NCI-H1417 (cell line): ENCODE measurements at places on chromosomes 11 and 22.

- no peak for DNase-seq
These were observed 50.5 kb downstream of the SCUBE1 start for GRCh38 chr22:43292630-43293018.

- no peak for DNase-seq
These were observed 16.8 kb downstream of the OR56B4 start for GRCh38 chr11:6124245-6124644.

DNA sequence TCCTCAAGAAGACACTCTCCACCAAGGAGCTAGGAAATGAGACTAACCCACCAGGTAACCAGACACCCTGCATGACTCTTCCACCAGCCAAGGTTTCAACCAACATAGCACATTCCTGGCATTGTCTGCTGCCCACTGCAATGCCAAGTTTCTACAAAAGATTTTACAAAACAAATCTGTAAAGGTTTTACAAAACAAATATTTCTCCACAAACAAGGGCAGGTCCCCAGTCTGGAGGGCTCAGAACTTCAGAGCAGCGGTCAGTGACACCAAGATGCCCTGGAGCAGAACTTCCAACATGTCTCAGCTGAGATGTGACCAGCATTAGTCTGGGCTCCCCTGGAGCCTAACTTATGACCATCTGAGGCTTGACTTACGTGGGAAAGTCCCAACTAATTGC, 14.0 kb downstream of the GALNT18 start:
- DNase-seq: no peak

DNA sequence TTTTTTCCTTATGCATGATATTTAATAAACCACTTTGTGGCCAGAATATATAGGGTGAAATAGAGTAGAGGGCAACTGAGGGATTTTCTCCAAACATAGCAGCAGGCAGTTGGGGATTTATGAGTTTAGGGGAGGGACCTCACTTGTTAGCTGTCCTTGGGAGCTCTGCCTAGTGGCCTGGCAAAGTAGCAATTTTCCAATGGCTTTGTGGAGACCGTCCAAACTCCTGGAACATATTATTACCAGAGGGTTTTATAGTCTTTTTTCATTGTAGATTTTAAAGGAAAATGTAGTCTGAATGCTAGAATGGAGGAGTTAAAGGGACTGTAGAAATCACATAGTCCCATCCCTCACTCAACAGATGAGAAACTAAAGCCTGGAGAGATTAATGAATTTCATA, 32.3 kb downstream of the AMOTL1 start:
- no peak for DNase-seq

- DNase-seq: no peak
These were observed 36.6 kb downstream of the RRP8 start for GRCh38 chr11:6566704-6567370.

GRCh38 chr11:124829986-124830385, 29.8 kb upstream of the MSANTD2 start:
- DNase-seq: no peak

DNA sequence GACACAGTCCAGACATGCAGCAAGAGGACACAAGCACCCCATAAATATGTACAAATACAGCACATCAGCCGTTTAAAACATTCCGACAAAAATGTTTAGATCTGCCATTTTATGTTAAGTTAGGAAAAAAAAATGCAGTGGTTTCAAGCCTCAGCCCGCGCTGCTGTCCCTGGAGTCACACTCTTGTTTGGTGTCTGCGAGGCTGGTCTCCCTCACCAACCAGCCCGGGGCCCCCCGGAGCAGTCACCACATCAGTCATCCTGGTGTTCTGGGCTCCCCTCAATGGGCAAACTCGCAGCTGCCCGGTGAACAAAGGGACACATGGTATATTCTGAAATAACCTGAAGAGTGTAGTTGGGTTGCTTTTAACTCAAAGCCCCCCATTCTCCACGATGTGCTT, 1022.2 kb downstream of the BRD1 start:
- no peak for DNase-seq

GRCh38 chr11:125948278-125949051, 2.6 kb downstream of the VSIG10L2 start:
- DNase-seq: no peak

DNA sequence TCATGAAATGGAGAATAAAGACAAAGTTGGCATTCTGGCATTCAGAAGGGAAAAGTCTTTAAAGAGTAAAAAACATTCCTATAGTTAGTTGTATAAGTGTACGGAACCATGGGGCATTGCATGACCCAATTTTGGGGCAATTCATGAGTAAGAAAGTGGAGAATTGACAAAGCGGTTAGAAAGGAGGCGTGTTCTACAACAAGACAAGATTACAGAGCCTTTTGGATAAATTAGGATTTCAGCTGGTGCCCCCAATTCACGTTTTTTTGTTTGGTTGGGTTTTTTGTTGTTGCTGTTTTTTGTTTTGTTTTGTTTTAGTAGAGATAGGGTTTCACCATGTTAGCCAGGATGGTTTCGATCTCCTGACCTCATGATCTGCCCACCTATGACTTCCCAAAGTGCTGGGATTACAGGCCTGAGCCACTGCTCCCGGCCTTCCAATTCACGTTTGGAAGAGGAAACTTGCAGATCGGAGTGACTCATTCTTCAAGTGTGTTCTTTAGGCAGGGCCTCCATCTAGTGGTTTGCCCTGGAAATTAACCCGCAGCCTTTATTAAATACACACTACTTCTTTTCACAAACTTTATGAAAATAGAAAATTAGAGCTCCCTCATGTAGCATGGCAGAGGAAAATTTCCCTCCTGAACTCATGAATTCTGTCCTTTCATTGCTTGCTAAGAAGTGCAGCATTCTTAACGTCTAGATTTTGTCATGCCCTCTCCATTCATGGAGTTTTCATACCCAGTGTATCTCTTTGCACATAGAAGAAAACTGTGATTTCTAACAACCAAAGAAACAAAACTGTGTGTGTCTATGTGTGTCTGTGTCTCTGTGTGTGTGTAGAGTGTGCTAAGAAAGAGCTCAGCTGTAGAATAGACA, 118.1 kb downstream of the BBOX1 start:
- peak; percentile 66 for DNase-seq

GRCh38 chr11:44008088-44008501, 39.7 kb upstream of the ACCSL start:
- DNase-seq: no peak

- DNase-seq: no peak
These were observed 7.2 kb downstream of the MS4A15 start for GRCh38 chr11:60763692-60764369.

DNA sequence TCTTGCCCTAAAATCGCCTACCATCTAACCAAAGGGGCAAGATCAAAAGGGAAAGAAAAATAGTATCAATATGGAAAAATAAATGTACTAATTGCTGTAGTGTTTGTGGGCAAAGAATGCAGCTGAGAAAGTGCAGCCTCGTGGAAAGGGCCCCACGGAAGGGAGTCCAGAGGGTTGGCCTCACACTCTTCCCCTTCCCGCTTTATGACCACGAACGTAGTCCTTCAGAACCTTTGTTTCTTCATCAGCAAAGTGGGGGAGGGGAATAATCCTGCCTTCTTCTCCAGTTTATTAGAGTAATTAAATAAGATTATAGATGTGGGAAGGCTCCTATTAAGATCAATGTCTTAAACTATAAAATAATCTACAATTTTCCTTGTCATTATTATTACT, 41.0 kb downstream of the FLI1 start:
- DNase-seq: no peak

GRCh38 chr11:64056213-64056785, 20.6 kb downstream of the FLRT1 start:
- DNase-seq: no peak

DNA sequence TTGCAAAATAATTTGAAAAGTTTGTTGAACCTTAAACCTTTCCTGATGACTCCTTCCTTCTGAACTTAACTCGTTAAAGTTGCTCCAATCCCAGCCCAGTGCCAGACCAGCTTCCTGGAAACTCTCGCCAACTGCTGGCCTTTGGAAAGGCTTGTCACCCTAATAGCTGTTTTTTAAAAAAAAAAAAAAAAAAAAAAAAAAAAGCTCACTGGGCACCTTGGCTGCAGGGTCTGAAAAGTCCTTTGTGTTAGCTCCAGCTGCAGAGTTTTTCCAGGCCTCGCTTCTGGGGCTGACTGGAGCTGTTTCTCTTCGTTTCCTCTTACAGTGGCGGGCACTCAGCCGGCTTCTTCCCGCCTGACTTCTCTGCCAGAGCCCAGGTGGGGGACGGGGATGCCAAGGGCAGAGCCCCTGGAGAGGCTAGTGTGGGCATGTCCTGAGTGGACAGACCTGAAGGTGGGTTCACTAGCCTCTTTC, 25.1 kb downstream of the KCNQ1OT1 start:
- DNase-seq: no peak

DNA sequence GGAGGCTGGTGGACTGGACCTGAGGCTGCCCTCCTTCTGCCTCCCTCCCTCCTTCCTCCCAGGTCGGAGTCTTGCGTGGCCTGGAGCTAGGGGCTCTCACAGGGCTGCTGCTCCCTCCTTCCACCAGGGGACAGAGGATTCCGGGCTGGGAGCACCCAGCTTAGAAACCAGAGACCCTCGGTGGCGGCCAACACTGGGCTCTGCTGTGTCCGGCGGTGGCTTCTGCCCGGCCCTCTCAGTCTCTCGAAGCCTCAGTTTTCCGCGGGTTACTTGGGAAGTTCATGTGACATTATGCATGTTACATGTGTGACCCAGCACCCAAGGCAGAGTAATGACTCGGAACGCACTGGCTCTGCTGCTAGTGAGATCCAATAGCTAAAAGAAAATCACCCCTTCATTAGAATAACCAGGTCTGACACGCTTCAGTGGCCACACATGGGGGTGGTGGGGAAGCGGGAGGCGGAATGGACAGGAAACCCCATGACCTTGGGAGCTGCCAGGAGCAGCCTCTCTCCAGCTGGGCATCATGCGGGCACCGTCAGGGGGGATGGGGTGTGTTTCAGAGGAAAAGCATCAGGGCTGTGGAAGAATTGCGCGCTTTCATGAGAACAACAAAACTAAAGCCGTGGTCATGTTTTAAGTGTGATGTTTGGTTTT, 5.9 kb upstream of the MRGPRG start:
- DNase-seq: no peak

DNA sequence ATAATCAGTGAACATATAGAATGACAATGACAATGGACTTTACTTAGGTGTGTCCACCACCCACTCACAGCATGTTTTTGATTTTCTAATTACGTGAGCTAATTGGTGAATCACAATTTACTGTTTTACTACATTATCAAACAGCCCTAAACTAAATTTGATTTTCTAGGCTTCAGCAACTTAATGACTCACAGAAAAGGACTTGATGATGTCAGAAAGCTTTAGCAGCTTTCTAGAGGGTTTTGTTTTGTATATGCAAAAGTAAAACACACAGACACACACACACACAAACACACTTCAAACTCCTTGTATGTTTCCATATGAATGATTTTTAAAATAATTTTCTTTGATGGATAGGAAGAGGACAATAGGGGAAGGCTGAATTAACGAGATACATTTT, 878.6 kb upstream of the CCDC90B start:
- DNase-seq: peak; percentile 62

DNA sequence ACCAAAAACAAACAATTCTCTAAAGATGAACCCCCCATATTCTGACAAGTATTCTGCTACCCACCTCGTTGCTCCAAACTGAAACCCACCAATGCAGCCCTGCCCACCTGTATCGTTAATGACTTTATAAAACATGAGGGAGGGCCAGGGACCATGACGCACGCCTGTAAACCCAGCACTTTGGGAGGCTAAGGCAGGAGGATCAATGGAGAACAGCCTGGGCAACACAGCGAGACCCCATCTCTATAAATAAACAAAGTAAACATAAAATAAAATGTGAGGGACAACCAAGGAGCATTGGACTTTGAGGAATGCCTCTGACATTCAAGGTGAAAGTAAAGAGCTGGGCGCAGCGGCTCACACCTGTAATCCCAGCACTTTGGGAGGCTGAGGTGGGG, 39.8 kb upstream of the ATXN10 start:
- no peak for DNase-seq

- DNase-seq: peak; percentile 73
These were observed 621 bp downstream of the KCNC1 start for GRCh38 chr11:17734986-17735817.

DNA sequence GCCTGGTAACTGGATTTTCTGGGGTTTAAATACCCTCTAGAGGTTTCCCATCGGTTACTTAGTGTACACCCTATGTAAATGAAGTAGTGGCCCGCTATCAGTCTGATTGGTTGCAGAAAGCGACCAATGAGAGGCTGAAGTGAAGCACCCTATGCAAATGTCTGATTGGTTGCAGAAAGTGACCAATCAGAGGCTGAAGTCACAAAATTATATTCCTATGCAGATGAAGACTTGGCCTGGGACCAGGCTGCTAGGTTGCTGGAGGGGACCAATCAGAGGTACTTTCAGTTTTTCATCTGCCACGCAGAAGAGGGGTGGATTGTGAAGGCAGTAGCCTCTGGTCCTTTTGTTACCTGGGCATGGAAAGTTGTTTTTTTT, 134.8 kb downstream of the TBC1D22A start:
- no peak for DNase-seq

DNA sequence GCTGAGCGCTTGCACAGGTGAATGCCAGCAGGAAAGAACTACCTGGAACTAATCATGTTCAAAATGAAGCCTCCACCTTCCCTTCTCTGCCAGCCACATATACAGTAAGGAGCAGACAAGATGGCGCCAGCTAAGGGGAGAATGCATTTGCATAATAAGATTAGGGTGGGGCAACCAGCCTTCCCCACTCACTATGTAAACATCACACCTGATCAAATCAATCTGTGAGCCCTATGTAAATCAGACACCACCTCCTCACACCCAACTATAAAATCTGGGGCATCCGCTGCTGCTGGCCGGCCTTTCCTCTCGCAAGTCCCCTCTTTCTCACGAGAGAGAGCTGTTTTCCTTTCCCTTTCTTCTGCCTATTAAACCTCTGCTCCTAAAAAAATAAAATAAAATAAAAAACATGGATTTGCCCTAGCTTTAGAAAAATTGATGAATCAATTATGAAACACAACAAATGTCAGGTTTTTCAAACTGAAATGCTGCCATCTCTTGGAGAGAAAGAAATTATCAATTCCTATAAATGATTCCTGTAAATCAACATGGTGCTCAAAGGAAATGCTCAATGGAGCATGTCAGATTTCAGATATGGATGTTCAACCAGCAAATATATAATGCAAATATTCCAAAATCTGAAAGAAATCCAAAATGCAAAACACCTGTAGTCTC, 108.9 kb downstream of the SGSM3 start:
- DNase-seq: no peak

GRCh38 chr11:14067686-14068085, 105.2 kb downstream of the SPON1 start:
- no peak for DNase-seq
